Vagina (tissue), 2 donors: ENCODE measurements at places on chromosomes 7 and 10. TPM values are rescaled to one million over a fixed set of nuclear protein-coding genes. Genes with fewer than 3 reads are reported as not detected.

GRCh38 chr10:132430231-132430743, 33.3 kb downstream of the PWWP2B start:
- no peak overlapping the region for H3K27ac ChIP-seq
- H3K36me3 ChIP-seq: no peaks in the 10 kb centered on the region
- no peak for DNase-seq
- no peaks in the 10 kb centered on the region for H3K27me3 ChIP-seq

GRCh38 chr7:112186300-112186699, 19.9 kb downstream of the DOCK4 start:
- no peak for DNase-seq
- H3K27ac ChIP-seq: no peak overlapping the region
- no peak overlapping the region for H3K4me3 ChIP-seq
- H3K4me1 ChIP-seq: peaks cover 6% of the 10 kb centered on the region

GRCh38 chr7:30524545-30524944, 19.9 kb upstream of the GGCT start:
- DNase-seq: no peak
- H3K36me3 ChIP-seq: no peaks in the 10 kb centered on the region
- H3K27ac ChIP-seq: no peak overlapping the region
- peaks cover 15% of the 10 kb centered on the region for H3K4me1 ChIP-seq
- H3K4me3 ChIP-seq: no peak overlapping the region

DNA sequence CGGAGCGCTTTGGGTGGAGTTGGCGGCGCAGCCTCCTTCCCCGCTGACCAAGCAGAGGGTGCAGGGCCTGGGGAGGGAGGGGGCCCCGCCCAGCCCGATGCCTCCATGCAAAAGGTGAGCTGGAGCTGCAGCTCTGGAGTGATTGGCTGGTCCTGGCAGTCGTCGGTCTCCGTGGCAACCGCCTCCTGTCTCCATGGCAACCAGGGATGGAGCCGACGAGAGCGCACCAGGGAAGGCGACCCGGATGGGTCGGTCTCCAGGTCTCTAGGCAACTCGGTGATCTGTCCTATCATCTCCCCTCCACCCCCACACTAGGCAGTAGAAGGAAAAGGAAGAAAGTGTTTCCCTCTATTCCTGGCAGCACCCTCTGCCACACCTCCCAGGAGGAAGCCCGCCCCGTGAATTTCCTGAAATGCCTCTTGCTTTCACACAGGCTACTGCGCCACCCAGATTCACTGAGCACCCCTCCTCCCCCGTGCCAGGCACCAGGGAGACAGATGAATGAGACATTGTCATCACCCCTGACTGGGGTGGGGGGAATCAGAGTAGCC, 647 bp upstream of the NACAD start:
- peaks cover 21% of the 10 kb centered on the region for H3K4me1 ChIP-seq
- no peaks in the 10 kb centered on the region for H3K36me3 ChIP-seq
- no peaks in the 10 kb centered on the region for H3K27me3 ChIP-seq
- H3K4me3 ChIP-seq: peak overlapping the region; percentile 63
- DNase-seq: no peak

DNA sequence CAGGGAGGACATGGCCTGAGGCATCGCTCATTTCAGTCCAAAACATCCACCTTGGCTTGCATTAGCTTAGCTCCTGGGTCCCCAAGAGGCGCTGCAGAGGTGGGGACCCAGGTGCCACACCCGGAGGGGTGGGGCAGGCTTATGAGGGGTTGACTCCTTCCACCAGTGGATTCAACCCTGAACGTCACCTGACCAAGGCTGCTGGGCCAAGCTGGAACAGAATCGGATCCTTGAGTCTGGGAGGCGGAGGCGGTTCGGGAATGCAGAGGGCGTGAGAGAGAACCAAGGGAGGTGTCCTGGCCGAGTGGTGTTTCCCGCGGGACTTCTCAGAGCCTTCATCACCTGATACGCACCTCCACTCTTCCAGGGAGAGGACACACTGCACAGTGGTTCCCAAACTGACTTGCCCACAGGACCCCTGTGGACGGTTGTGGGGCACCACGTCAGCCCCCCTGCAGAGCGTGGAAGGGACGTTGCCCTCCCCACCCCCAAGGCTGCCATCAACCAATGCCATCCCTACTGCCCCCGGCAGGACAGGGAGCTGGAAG, 4.5 kb upstream of the MICALL2 start:
- H3K27me3 ChIP-seq: no peaks in the 10 kb centered on the region
- no peak overlapping the region for H3K27ac ChIP-seq
- no peaks in the 10 kb centered on the region for H3K36me3 ChIP-seq
- H3K4me1 ChIP-seq: peaks cover 53% of the 10 kb centered on the region
- DNase-seq: no peak

- H3K4me3 ChIP-seq: no peak overlapping the region
- no peaks in the 10 kb centered on the region for H3K4me1 ChIP-seq
- H3K27me3 ChIP-seq: no peaks in the 10 kb centered on the region
- DNase-seq: no peak
- no peaks in the 10 kb centered on the region for H3K36me3 ChIP-seq
- no peak overlapping the region for H3K27ac ChIP-seq
These were observed 6.8 kb upstream of the MAPK8 start for GRCh38 chr10:48299692-48300091.

- no peaks in the 10 kb centered on the region for H3K4me1 ChIP-seq
- H3K36me3 ChIP-seq: no peaks in the 10 kb centered on the region
- no peak overlapping the region for H3K27ac ChIP-seq
- no peak for DNase-seq
- H3K4me3 ChIP-seq: no peak overlapping the region
These were observed 182.8 kb downstream of the ZWINT start for GRCh38 chr10:56178210-56178609.

DNA sequence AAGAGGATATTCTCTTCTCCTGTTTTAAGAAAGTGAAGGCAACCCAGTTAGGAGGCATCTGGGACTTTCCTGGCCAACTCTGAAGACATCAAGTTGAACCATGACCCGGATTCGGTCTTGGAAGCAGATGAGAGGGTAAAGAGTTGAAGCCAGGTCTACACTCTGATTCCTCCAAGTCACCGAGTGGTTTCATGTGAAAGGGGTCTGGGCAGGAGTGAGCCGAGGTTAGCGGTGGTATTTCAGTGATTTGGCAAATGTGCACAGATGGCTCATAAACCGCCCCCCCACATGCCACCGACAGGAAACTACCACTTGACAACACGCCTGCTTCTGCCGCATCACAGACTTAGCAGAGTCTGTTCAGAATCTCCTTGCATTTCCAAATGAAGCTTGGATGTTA, 11.4 kb upstream of the REPIN1 start:
- H3K4me1 ChIP-seq: peaks cover 4% of the 10 kb centered on the region
- DNase-seq: no peak

- no peaks in the 10 kb centered on the region for H3K27me3 ChIP-seq
- no peak overlapping the region for H3K4me3 ChIP-seq
- DNase-seq: no peak
These were observed 143.0 kb upstream of the HDAC9 start for GRCh38 chr7:18352339-18353255.

DNA sequence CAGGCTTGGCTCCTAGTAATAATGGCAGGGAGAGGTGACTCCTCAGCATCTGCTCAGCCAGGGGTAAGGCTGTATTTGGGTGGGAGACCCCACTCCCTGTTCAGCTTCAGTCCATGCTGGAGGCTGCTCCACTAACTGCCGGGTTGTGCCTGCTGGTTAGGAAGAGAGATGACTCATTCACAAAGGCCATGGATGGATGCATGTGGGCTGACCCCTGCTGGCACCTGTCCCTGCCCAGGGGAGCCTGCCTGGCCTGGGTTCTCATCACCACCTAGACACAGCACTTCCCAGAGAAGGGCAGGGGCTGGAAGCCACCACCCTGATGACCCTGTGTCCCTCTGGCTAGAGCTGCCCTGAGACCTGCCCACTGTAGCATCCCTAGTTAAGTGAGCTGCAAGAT, 59.0 kb downstream of the VSTM4 start:
- H3K4me1 ChIP-seq: peaks cover 70% of the 10 kb centered on the region
- no peak for DNase-seq
- no peak overlapping the region for H3K27ac ChIP-seq
- H3K36me3 ChIP-seq: no peaks in the 10 kb centered on the region

DNA sequence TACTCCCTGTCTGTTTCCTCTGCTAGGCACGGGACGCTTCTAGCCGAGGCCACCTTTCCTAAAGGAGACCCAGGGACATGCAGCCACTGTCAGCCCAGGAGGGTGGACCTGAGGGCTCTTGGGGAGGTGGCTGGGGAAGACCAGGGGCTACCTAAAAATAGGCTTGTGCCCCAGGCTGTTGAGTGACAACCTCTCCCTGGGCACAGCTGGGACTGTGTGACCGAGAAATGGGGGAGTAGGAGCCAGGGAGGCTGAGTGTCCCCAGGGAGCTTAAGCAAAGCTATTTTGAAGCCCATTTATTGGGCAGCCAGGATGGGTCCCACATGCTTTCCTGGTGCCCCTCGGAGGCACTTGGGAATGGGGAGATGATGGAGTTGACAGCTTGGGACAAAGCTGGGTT, 63.8 kb downstream of the CALML3 start:
- H3K27me3 ChIP-seq: no peaks in the 10 kb centered on the region
- DNase-seq: no peak
- no peak overlapping the region for H3K27ac ChIP-seq
- peaks cover 37% of the 10 kb centered on the region for H3K4me1 ChIP-seq

- H3K36me3 ChIP-seq: peaks cover 42% of the 10 kb centered on the region
- no peak for DNase-seq
- no peak overlapping the region for H3K4me3 ChIP-seq
- no peaks in the 10 kb centered on the region for H3K27me3 ChIP-seq
- no peak overlapping the region for H3K27ac ChIP-seq
These were observed 25.4 kb downstream of the RPP38 start for GRCh38 chr10:15122477-15123030.

DNA sequence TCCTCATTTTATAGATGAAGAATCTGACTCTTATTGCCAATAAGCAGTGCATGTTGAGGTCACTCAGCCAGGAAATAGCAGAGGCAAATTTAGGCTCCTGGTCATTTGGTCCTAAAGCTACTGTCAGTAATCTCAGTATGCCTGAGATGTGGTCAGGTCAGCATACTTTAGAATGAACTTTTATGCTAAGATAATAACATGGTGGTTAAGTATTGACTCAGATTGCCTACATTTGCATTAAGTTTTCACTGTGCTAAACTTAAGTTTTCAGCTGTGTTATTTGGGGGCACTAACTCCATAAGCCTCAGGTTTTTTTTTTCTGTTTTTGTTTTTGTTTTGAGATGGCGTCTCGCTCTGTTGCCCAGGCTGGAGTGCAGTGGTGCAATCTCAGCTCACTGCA, 35.9 kb upstream of the CCSER2 start:
- H3K27me3 ChIP-seq: no peaks in the 10 kb centered on the region
- no peak overlapping the region for H3K27ac ChIP-seq
- no peak overlapping the region for H3K4me3 ChIP-seq
- DNase-seq: no peak
- no peaks in the 10 kb centered on the region for H3K36me3 ChIP-seq

GRCh38 chr7:95199779-95200558, 124.4 kb downstream of the PON1 start:
- H3K4me1 ChIP-seq: no peaks in the 10 kb centered on the region
- no peak overlapping the region for H3K4me3 ChIP-seq
- no peaks in the 10 kb centered on the region for H3K36me3 ChIP-seq
- H3K27ac ChIP-seq: no peak overlapping the region
- no peak for DNase-seq

GRCh38 chr10:33137356-33138005, 179.5 kb upstream of the ITGB1 start:
- DNase-seq: no peak
- H3K27me3 ChIP-seq: no peaks in the 10 kb centered on the region
- H3K4me1 ChIP-seq: peaks cover 7% of the 10 kb centered on the region

DNA sequence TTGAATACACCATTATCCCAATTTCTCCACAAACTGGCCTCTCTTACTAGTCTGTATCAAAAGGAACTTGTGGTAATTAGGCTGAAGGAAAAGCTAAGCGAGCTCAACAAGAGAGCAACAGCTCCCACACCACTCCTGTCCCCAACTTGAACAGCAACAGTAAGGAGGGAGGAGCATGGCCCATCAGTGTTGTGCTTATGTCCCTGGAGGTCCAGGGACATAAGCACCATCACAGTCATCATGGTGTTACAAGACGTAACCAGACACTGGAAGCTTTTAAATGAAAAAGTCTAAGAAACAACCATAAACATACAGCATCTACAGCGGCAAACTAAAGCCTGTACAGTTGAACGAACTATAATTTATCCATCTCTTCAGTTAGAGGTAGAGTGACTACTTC, 989 bp downstream of the ERLIN1 start:
- H3K4me3 ChIP-seq: peak overlapping the region; percentile 77
- peak overlapping the region; percentile 72 for H3K27ac ChIP-seq
- H3K36me3 ChIP-seq: no peaks in the 10 kb centered on the region
- DNase-seq: no peak

DNA sequence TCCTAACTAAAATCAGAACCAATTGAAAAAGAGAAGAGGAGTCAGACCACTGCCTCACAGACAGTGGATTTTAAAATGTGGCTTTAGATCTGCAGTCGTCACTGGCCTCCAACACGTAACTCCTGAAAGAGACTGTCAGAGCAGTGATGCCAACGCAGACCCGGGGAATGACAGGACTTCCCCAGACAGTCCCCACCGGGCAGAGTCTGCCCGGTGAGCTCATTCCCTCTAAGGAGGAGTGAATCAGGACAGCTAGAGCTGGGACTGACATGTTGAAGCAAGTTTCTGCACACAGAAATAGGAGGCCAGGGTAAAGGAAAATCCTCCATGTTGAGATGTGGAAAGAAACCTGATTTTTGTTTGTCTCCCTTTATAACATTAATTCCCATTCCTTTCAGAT, 105.0 kb downstream of the TES start:
- H3K4me3 ChIP-seq: no peak overlapping the region
- H3K27me3 ChIP-seq: no peaks in the 10 kb centered on the region
- H3K27ac ChIP-seq: peak overlapping the region; percentile 13
- DNase-seq: no peak
- H3K4me1 ChIP-seq: peaks cover 31% of the 10 kb centered on the region

- DNase-seq: no peak
- H3K27me3 ChIP-seq: no peaks in the 10 kb centered on the region
- H3K4me1 ChIP-seq: no peaks in the 10 kb centered on the region
- no peak overlapping the region for H3K27ac ChIP-seq
- no peaks in the 10 kb centered on the region for H3K36me3 ChIP-seq
These were observed 226.3 kb upstream of the KLF6 start for GRCh38 chr10:4011136-4011812.

ZNF398 gene
- 21.4 TPM for total RNA-seq

CUZD1 gene
- not detected for total RNA-seq

CTTNBP2 gene
- 25.0 TPM for total RNA-seq

CYP2C18 gene
- total RNA-seq: 11.5 TPM

OTUD1 gene
- total RNA-seq: 8.1 TPM

TRIM50 gene
- total RNA-seq: not detected

PCGF6 gene
- 8.3 TPM for total RNA-seq

LFNG gene
- total RNA-seq: 36.8 TPM

PPP1R9A gene
- 1.5 TPM for total RNA-seq

C10orf143 gene
- 0.74 TPM for total RNA-seq

WDR86 gene
- total RNA-seq: 19.4 TPM

CLDN4 gene
- total RNA-seq: 29.5 TPM

HMX3 gene
- not detected for total RNA-seq
